ENCODE measurements at places on chromosomes 12 and 14.

- DNase-seq, result no peak
These were observed 180.2 kb upstream of the SYT1 start for GRCh38 chr12:78684419-78684818.

- DNase-seq, result peak; percentile 31
These were observed 32.8 kb upstream of the TOMM20L start for GRCh38 chr14:58362798-58363412.

- DNase-seq, result no peak
These were observed 51.3 kb upstream of the GALNT9 start for GRCh38 chr12:132380641-132381040.

DNA sequence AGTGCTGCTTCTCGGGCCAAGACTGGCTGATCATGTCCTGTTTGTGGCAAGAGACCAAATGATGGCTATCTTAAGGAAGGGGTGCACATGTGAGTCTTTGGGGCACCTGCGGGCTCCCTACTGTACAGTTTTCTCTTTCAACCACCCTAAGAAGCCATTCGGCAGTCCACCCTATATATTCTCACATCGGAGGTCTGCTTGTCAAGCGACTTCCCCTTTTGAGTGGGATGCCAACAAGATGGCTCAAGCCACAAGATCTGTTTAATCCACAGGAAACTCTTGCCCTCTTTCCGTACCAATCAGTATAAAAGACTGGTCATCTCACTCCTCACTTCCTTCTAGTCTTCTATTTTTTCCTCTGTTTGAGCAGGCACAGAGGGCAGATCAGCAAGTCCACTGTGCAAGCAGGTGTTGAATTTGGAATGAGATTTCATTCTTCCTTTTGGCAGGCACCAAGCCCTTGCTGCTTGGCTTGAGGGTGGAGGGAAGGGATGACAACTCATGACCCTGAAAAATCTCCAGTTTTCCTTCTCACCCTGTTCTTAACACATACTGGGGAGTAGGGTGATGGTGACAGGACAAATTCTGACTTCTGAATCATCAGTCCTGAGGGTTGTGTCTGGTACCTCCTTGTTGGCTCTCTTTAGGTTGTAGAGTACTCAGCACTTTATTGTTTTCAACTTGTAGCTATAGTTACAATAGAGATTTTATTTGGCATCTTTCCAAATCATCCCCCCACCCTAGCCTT is 17.6 kb downstream of the LACRT start:
- peak; percentile 18 for DNase-seq

DNA sequence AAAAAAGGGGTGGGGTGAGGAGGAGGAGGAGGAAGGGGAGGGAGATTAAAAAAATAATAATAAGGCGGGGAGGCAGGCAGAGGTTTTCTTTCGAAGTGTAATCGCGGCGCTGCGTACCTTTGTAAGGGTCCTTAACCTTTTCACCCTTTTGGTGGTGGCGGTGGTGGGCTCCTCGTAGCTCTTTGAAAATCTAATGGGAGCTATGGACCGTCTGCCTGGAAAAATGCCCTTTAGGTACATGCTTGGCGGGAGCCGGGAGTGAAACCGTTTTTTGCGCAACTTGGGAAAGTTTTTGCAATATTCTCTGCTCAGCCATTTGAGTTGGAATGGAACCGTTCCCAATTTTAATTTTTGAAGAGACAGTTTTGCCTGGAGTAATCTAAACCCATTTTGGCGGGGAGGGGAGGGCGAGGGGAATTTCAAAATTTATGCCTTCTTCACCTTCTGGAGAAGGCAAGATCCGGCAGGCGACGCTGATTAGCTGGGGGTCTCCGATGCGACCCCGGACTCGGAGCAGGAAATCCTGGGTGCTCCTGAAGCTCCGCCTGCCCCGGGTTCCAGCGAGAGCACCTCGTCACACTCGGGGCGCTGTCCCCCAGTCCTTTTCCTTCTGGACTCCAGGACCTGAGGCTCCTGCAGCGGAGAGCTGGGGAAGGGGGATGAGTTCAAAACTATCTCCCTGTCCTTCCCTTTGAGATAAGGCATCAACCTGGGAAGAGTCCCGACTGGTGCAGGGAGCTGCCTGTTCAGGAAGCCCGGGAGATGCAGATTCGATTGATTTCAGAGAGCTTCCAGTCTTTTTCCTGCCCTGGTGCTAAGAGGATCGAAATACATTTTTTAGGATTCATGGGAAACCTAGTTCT is 74.6 kb upstream of the TBX5 start:
- no peak for DNase-seq

DNA sequence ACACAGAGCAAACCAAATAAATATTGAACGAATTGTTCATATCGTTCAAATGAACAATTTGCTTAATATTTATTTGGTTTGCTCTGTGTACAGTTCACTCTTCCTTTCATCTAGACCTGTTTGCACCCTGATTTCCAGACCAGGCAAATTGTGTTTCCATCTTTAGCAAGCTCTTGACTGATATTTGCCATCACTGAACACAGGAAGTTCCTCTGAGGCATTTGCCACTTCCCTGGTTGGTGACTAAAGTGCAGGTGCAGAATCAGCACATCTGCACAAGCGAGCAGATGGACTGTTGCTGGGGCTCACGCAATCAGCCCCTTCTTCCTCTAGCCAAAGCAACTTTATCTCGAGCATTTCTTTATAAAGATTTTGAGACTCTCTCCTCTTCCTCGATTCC is 112.9 kb downstream of the DAAM1 start:
- DNase-seq, result no peak

DNA sequence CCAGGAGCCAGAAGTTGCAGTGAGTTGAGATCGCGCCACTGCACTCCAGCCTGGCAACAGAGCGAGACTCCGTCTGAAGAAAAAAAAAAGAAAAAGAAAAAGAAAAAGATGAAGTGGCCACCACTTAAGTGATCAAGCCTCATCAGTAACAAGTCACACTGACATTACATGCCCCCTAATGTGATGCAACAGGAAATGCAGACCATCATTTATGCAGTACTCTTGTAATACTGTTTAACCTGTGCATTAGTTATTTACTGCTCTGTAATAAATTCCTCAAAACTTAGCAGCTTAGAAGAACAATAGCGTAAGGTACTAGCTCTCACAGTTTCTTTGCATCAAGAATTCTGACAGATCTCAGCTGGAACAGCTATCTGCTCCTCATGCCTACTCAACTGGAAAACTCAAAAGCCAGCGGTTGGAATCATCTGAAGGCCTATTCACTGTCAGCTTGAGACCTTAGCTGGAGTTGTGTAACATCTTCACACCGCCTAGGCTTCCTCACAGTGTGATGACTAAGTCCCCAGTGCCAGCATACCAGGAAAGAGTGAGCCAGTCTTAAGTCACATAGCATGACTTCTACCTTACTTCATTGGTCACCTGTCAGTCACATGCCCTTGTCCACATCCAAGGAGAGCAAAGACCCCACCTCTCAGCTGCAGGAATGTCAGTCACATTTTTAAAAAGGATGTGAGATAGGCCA is 31.5 kb downstream of the EPS8 start:
- DNase-seq, result no peak

GRCh38 chr12:58894040-58894439 is 26.3 kb downstream of the LRIG3 start:
- no peak for DNase-seq

DNA sequence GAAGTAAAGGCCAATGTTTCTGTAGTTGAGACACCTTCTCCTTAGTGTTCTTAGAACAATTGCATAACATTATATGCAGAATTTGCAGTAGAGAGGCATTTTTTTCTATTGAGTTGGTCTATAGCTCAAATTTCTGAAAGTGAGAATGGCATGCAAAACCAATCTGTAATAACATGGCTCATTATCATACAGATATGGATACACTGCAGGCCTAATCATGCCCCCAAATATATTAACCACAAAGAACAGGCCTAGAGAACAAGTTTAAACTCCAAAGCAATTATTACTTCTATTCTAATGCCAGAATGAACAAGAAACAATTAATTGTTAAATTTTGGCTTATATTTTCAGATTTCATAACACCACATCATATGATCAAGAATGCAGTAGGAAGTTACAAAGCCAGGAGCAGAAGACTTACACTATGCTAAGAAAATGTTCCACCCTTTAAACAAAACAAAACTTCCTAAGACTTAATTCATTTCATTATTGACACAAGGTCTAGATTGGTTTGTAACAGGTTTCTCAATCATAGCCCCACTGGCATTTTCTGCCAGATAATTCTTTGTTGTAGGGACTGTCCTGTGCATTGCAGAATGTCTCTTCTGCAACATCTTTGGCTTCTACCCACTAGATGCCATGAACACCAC is 26.9 kb downstream of the TMTC1 start:
- no peak for DNase-seq

DNA sequence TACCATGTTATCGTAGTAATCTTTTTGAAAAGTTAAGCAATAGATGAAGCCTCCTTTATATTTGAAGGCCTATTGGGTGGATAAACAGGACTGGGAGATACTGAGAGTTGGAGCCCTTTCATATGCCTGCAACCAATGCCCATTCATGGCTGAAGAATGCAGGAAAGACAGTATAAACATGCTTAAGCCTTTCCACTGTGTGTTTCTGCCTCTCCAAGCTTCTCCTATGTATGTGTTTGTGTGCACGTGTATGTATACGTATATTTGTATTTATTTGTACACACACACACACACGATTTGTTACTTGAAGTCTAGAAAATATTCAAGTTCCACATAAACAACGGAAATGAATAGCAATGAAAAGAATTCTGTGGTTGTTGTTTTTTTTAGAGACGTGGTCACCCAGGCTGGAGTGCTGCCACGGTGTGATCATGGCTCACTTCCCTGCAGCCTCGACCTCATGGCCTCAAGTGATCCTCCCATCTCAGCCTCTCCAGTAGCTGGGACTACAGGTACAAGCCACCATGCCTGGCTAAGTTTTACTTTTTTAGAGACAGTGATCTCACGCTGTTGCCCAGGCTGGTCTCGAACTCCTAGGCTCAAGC is 1453.5 kb downstream of the AACS start:
- DNase-seq, result no peak

DNA sequence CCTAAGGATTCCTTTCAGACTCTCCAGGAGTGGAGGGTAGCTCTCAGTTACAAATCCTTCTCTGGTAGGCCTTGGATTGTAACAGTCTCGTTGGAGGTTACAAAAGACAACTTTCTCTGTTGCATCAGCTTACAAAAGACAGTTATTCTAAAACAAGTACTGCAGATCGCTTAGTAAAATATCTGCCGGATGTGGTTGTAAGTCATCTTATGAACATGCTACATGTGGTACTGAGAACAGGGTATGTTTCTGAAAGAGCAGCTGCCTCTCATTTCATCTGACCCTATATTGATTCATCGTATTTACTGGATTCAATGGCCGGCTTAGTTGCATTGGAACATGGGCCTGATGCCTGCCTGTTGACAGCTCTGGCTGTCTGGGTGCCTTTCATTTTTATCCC is 157.4 kb downstream of the PTCSC3 start:
- DNase-seq, result no peak

DNA sequence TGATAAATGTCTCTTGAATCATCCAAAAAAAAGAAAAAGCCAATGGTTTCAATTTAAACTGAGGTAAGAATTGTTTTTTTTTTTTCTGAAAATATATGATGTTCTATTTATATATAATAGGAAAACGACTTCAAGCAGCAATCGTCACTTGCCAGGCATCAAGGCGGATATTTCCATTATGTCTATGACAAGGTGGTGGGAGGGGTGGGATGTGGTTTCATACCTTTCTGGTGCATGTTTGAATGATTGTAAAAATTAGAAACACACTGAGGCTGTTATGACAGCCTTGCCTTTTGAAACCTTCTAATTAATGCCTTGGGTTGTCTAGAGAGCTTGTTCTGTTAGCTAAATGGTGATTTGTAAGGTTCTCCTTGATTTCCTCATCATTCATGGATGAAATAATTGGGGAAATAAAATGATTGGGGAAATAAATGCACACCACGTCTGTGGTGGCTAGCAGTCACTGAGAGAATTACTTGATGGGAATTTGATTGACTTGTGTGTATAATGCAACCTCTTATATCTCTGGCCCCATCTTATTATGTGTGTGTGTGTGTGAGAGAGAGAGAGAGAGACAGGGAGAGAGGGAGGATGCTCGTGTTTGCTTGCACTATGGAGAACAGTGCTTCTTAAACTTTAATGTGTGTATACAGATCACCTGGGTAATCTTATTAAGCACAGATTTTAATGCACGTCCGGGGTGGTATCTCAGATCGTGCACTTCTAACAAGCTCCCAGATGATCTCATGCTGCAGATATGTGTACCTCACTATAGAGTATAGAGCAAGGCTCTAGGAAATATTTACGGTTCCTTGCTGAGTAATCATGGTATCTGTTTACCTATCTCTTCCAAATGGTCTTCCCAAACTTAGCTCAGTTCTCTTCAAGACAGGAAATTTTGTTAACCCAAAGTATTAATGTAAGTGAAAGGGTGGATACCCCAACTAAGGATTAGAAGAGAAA is 502.6 kb downstream of the DIO2 start:
- DNase-seq, result no peak

- DNase-seq, result no peak
These were observed 61.1 kb downstream of the RNF34 start for GRCh38 chr12:121461048-121461447.

DNA sequence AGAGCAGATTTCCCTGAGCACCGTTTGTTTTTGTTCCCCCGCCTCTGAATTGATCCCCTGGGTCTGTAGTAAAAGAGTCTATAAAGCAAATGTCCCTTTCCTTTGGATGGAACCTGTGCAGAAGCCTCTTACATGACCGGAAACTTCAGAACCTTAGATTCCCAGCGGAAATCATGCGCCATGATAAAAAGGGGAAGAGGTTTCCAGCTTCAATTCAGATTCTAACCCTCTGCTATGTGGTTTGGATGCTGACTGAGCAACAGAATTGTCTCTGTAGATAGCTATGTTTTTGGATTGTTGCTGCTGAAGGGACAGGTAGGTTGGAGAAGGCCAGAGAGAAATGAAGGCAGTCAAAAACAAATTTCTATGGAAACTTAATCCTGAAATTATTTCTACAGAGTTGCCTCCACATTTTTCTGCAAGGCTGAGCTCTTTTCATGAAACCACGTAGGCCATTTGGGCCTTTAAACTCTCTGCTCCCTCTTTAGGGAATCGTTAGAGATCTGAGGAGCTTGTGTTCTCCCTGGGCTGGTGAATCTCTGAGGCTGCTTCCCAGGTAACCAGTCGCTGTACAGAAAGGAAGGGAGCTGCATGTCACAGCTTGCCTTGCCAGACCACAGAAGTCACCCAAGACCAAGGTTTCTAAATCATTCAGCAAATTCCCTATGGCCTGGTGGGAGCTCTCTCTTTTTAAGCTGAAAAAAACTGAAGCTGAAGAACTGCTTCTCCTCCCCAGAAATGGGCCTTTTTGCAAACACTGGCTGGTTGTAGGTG is 28.7 kb upstream of the OR10P1 start:
- DNase-seq, result no peak

- DNase-seq, result no peak
These were observed 24.6 kb upstream of the NCOR2 start for GRCh38 chr12:124592050-124592449.

- no peak for DNase-seq
These were observed 5.5 kb upstream of the CCDC197 start for GRCh38 chr14:93991649-93992048.

Data from KG1 (cell line).